Endodermal cell (in vitro differentiated cells): ENCODE measurements at places on chromosomes 5 and 9. TPM values are rescaled to one million over a fixed set of nuclear protein-coding genes. Genes with fewer than 3 reads are reported as not detected.

DNA sequence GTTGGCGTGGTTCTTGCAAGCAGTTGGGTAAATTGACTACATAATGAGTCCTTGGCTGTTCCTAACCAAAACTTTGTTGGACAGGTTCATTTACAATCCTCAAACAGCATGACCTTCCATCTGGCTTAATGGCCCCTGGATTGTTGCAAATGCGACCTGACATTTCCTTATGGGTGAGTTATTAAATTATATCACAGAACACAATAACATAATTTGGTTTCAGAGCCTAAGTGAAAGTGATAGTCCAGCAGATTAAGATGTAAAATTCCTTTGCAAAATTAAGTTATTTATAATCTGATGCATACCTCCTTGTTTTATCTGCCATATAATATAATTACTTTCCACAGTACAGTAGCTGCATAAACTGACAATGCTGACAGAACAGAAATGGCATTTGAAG, 224.4 kb downstream of the TUSC1 start:
- no peak for DNase-seq
- H3K4me3 ChIP-seq = no peak overlapping the region
- no peak overlapping the region for H3K27ac ChIP-seq
- no peaks in the 10 kb centered on the region for H3K4me1 ChIP-seq
- H3K27me3 ChIP-seq = no peaks in the 10 kb centered on the region

HK3 gene
- 0.16 and 0.55 TPM in 2 replicates for total RNA-seq

- no peak overlapping the region for H3K4me3 ChIP-seq
- H3K36me3 ChIP-seq = no peaks in the 10 kb centered on the region
- H3K4me1 ChIP-seq = no peaks in the 10 kb centered on the region
These were observed 71.9 kb downstream of the ACTL7B start for GRCh38 chr9:108783731-108784495.

GRCh38 chr5:142717582-142718215, 31.8 kb upstream of the FGF1 start:
- H3K4me3 ChIP-seq = no peak overlapping the region
- DNase-seq = peak; percentile 76
- peaks cover 7% of the 10 kb centered on the region for H3K4me1 ChIP-seq

DNA sequence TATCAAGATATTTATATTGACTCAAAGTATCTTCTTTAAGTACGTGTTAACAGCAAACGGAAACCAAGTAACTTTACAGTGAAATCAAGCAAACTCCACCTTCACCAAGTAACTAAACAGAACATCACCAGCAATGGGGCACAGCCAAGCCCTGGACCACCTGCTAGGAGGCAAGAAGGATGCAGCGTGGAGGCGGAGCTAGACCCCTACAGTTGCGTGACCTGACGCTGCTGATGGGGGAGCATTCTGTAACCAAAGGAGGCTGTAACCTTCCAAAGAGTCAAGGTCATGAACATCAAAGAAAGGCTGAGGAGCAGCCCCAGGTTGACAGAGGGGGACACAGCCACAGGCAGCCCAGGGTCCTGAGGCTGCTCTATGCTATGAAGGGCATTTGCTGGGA, 6.1 kb downstream of the VAV2 start:
- H3K36me3 ChIP-seq = no peaks in the 10 kb centered on the region
- no peak for DNase-seq
- no peak overlapping the region for H3K27ac ChIP-seq
- H3K27me3 ChIP-seq = no peaks in the 10 kb centered on the region

DNA sequence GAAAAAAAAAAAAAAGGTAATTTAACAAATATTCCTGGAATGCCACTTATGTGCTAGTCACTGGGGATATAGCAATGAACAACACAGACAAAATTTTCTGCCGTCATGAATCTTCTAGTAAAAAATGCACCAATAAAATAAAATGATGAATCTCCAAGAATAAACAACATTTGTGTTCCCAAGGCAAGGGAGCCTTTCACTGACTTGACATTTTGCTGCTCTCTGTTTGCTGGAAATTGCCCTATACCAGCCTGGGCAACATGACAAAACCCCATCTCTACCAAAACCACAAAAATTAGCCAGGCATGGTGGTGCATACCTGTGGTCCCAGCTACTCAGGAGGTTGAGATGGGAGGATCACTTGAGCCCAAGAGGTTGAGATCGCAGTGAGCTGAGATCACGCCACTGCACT, 64.5 kb upstream of the ERBIN start:
- H3K27ac ChIP-seq = no peak overlapping the region
- H3K4me1 ChIP-seq = no peaks in the 10 kb centered on the region
- no peaks in the 10 kb centered on the region for H3K36me3 ChIP-seq
- no peak overlapping the region for H3K4me3 ChIP-seq
- DNase-seq = no peak

- H3K27ac ChIP-seq = peak overlapping the region; percentile 14
- H3K27me3 ChIP-seq = no peaks in the 10 kb centered on the region
- H3K36me3 ChIP-seq = peaks cover 67% of the 10 kb centered on the region
- H3K4me3 ChIP-seq = peak overlapping the region; percentile 16
- H3K4me1 ChIP-seq = peaks cover 2% of the 10 kb centered on the region
- DNase-seq = peak; percentile 71
These were observed 21.3 kb downstream of the NREP start for GRCh38 chr5:111735583-111736270.

DNA sequence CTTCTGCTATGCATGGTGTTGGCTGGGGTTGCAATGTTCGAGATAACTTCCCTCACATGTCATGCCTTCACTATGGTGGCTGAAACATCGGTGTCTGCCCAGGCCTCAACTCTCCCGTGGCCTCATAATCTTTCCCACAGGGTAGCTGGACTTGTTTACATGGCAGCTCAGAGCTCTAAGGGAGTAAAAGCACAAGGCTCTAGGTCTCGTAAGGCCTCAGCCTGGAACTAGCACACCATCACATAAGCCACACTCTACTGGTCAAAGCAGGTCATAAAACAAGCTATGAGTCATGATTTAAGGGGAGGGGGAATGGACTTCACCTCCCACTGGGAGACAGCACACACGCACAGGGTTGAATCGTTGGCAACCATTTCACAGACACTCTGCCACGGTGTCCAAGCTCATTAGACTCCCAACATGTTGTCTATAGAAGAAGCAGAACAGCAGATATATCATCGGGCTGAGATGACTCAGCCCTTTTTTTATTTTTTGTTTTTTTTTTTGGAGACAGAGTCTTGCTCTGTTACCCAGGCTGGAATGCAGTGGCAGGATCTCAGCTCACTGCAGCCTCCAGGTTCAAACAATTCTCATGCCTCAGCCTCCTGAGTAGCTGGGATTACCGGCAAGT, 66.8 kb upstream of the IL17B start:
- H3K27ac ChIP-seq = no peak overlapping the region
- DNase-seq = peak; percentile 57
- H3K36me3 ChIP-seq = no peaks in the 10 kb centered on the region
- H3K4me1 ChIP-seq = no peaks in the 10 kb centered on the region
- no peak overlapping the region for H3K4me3 ChIP-seq

DNA sequence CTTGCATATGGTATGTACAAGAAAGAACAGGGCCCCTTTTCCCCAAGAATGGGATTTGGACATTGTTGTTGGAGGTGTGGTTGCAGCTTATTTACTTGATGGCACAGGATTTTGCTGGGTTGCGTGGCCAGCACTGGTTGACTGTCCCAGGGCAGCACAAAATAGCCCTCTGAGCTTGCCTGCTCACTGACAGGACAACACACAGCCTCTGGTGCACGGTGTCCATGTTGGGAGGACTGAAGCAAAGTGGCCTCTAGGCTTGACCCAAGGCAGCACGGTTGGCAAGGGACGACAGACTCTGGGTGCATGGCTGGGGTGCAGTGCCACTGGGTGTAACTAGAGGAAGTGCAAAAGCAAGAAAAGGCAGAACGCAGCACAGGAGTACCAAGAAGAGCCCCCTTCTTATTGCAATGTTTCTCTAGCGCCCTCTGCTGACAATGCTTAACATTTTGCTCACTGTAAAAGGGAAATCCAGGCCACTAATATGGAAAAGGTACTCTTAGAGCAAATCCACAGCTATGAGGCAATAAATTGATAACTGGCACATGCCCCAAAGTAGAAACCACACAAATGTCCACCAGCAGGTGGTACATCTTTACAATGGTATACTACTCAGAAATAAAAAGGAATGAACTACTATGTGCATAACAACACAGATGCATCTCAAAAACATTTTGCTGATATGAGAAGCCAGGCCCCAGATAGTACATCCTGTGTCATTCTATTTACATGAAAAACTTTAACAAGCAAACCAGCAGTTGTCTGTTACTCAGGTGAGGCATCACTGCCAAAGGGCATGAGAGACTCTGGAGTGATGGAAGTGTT, 47.4 kb upstream of the BARX1 start:
- H3K4me3 ChIP-seq = no peak overlapping the region
- no peaks in the 10 kb centered on the region for H3K36me3 ChIP-seq
- no peaks in the 10 kb centered on the region for H3K27me3 ChIP-seq
- H3K4me1 ChIP-seq = no peaks in the 10 kb centered on the region
- H3K27ac ChIP-seq = no peak overlapping the region

TMEM215 gene
- 0.11 and 0.13 TPM in 2 replicates for total RNA-seq

DNA sequence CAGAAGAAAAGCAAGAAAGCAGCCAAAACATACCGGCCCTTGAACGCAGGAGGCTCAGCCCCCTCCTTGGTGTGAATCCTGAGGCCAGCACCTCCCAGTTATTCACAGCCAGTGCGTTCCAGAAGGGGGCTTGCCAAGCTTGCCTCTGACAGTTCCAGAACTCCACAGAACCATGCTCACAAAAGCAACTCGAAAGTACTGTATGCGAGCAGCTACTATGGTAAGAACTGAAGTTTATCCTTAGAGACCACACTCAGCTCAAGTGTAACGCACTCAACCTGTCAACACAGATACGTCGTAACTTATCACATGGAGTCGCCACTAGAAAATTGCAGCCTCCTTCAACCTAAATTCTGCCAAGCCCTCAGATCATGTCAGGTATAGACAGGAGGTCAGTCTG, 1.4 kb downstream of the UBAC1 start:
- peaks cover 5% of the 10 kb centered on the region for H3K4me1 ChIP-seq
- peak overlapping the region; percentile 82 for H3K4me3 ChIP-seq
- peaks cover 4% of the 10 kb centered on the region for H3K27me3 ChIP-seq
- DNase-seq = no peak
- H3K36me3 ChIP-seq = peaks cover 1% of the 10 kb centered on the region
- no peak overlapping the region for H3K27ac ChIP-seq

DNA sequence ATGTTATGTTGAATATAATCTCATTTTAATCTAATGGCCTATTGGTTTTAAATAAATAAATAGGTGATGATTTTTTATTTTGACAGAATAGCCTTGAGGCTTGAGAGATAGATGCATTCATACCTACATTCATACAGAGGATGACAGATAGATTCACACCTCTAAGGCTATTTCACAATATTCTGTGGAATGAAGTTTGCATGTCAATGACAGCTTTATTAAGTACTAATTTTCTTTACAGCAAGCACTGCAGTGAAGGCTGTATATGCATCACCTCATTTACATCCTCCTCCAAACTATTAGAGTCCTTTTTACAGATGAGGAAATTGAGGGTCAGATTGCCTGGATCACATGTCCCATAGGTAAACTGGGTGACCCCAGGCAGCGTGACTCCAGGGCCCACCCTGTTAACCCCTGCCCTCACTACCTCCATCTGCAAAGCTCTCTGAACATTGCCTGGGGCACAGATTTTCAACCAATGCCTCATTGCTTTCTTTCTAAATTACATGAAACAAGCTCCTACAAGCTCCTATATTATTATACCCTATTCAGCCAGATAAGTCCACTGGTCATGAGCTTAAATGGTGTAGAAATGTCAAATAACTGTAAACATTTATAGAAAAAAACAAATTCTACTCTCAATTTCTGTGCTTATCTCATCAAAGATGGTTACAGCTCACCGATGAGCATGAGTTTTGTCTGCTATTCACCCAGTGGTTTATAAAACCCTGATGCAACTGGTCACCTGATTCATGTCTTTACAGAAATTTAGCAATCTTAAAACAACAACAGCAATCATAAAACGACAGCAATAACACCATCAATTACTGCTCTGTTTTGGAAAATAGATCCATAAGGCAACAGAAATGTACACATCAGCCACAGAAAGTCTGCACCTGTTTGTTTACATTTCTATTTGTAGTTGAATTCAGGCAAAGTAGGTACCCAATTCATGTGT, 338.0 kb downstream of the NSG2 start:
- H3K27ac ChIP-seq = no peak overlapping the region
- H3K27me3 ChIP-seq = no peaks in the 10 kb centered on the region
- H3K36me3 ChIP-seq = no peaks in the 10 kb centered on the region

MELK gene
- total RNA-seq = 44.8 and 45.6 TPM in 2 replicates

DNA sequence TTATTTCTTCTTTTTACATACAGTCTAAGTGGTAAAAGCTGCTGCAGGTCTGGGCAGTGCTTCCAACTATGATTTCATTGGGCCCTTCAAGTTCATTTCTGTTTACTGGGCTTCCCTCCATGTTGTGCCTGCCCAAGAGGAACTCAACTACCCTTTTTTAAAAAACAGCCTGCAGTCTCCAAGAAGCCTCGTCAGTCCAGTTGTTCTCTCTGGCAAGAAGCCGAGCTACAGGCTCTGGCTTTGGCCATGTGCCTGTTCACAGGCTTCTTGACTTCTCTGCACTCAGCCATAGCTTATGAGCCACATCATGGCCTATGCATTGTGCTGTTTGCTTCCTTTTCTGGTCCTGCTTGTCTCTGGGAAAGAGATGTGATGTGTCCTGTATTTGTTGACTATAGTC, 119.7 kb upstream of the PJA2 start:
- peaks cover 45% of the 10 kb centered on the region for H3K27me3 ChIP-seq
- H3K4me1 ChIP-seq = no peaks in the 10 kb centered on the region
- H3K36me3 ChIP-seq = no peaks in the 10 kb centered on the region
- no peak overlapping the region for H3K4me3 ChIP-seq
- no peak for DNase-seq
- no peak overlapping the region for H3K27ac ChIP-seq

DNA sequence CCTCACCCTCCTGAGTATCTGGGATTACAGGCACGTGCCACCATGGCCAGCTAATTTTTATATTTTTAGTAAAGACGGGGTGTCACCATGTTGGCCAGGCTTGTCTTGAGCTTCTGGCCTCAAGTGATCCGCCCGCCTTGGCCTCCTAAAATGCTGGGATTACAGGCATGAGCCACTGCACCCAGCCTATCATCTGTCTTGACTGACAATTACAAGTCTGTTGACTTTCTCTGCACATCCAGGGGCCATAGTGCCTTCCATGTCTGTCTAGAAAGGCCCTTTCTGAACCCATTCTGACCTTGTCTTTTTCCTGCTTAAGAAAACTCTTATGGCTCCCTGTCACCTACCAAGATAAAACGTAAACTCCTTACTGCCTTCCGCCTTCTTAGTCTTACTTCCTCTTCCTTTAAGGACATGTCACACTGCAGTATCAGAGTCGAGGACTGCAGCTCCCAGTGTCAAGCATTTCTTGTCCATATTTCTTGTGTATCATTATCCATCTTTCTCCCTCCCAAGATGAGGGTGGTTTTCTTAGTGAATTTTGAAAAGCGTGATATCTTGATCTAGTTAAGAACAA, 49.9 kb upstream of the SHB start:
- no peak for DNase-seq
- no peak overlapping the region for H3K4me3 ChIP-seq
- H3K27me3 ChIP-seq = peaks cover 16% of the 10 kb centered on the region

GRCh38 chr5:105817914-105818313, 1852.8 kb downstream of the EFNA5 start:
- no peaks in the 10 kb centered on the region for H3K4me1 ChIP-seq
- no peaks in the 10 kb centered on the region for H3K27me3 ChIP-seq
- no peaks in the 10 kb centered on the region for H3K36me3 ChIP-seq
- no peak for DNase-seq
- H3K27ac ChIP-seq = no peak overlapping the region
